ENCODE measurements at places on chromosomes 13 and 19.

- DNase-seq: no peak
Measured at GRCh38 chr13:110445183-110445582, 116.3 kb downstream of the RAB20 start.

DNA sequence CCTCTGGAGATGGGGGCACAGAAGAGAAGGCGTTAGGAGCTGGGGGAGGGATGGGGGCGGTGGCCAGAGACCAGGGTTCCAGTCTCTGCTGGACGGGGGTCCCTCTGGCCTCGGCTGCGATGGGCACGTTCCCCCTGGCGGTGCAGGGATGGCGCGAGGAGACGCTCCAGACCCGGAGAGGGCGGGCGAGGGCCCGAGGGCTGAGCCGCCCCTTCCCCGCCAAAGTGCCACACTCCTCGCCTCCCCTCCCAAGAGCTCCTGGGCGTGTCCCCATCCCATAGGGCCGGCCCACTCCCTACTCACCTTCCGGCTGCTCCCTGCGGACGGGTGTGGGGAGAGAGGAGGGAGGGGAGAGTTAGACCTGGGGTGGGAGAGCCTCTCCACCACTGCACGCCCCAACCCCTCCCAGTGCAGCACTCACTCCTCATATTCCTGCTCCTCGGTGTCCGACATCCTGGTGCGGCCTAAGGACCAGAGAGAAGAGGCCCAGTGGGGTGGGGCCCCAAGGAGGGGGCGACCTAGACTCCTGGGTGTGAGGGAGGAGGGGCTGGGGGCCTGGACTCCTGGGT, 2.2 kb downstream of the TNNT1 start:
- peak; percentile 61 for DNase-seq

DNA sequence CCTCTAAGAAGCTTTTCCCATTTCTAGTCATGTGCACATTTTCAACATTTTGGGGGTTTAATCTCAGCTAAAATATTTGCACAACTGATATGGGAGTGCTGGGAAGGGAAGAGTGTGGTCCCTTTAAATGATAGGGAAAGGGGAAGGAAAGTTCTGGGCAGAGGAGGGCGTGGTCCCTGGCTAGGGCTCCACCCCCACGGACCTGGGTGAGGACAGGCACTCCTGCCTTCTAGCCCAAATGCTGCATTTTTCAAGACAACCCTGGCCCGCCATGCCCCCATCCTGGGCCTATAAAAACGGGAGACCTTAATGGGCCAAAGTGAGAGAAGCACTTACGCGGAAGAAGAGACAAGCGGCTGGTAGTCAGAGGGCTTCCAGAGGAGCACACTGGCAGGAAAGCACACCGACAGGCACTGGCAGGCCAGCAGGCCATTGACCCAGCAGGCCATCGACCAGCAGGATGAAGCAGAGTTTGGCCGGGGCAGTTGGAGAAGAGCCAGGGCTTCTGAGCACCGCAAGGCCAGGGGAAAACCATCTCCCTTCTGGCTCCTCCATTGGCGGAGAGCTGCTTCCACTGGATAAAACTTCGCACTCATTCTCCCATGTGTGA, 266.7 kb downstream of the SPRY2 start:
- peak; percentile 32 for DNase-seq

DNA sequence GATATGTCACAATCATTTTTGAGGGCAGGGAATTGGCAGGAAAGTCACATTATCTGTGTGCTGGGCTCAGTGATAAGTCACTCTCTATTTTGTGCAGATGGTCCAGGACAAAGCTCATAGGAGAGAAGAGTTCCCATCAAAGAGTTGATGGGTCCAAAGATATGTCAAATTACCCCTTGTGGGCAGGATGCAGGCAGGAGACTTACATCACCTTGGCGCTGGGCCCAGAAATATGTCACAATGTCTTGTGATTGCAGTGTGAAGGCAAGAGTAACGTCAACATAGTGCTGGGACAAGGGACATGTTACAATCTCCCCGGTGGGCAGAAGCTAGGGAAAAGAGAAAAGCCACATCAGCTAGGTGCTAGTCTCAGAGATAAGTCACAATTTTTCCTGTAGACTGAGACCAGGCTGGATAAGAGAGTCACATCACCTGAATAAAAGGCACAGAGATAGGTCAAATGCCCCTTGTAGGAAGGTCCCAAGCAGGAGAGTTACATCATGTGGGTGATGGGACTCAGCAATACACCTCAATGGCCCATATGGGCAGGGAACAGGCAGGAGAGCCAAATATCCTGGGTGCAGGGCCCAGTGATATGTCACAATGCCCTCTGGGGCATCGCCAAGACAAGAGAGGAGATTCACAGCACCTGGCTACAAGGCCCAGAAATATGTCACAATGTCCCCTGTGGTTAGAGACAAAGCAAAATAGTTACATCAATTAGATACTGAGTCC, 47.9 kb downstream of the ZNF99 start:
- DNase-seq: no peak

DNA sequence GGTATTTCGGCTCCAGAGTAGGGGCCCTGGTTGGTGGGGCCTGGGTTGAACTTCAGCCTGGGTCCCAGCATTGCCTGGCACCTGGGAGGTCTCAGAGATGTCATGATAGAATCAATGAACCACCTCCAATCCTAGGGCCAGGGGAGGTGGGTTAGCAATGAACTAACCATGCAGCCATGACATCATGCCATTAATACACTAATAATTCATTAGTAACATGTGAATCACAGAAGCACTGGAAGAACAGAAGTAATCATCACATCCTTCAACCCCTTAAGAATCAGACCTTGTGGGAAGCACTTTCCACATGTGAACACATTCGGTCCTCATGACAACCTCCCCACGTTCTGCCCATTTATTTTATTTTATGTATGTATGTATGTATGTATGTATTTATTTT, 6.9 kb downstream of the NOSIP start:
- DNase-seq: no peak

DNA sequence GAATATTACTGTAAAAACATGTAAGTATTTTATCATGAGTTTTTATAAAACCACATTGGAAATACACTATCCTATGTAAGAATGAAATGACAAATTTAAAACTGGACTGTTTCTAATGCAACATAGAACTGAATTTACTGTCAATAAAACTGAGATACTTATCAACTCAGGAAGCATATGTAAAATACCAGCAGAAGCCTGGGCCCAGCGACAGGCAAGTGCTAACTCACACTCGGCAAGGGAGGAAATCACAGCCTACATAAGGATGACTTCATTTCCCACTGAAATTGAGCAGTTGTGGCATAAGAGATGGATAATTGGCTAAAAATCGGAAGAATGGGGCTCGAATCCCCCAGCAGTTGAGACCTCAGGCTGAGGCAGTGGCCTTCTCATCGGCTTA, 12.1 kb downstream of the PROZ start:
- DNase-seq: no peak

GRCh38 chr13:24842549-24843274, 78.7 kb downstream of the RNF17 start:
- no peak for DNase-seq

DNA sequence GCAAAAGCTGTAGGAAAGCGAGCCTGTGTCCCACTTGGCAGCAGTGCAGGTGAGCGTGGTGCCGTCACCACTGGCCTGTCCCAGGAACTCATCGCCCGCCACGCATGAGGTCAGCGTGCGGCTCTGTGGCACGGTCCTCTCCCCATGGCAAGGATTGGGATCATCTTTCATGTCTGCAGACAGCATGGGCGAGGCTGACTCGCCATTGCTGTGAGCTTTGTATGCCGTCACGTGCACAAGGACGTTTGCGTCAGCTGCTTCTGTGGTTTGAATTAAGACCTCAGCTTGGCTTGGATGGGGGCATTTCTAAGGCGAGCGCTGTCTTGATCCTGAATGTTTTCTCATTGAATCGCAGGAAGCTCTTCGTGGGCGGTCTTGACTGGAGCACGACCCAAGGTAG, 9.8 kb downstream of the DAZAP1 start:
- DNase-seq: no peak

DNA sequence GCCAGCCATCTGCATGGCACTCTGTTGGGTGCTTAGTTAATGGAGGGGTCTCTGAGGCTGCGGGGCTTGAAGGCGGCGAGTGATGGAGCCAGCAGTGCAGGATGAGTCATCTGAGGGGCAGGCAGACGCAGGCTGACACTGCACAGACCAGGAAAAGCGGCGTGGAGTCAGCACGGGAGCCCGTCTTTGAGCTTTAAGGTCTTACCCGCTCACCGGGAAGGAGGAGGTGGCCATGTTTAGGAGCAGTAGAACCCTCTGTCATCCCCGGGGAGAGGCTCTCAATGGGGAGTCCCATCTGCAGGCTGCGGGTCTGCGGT, 13.1 kb downstream of the NAXD start:
- no peak for DNase-seq

DNA sequence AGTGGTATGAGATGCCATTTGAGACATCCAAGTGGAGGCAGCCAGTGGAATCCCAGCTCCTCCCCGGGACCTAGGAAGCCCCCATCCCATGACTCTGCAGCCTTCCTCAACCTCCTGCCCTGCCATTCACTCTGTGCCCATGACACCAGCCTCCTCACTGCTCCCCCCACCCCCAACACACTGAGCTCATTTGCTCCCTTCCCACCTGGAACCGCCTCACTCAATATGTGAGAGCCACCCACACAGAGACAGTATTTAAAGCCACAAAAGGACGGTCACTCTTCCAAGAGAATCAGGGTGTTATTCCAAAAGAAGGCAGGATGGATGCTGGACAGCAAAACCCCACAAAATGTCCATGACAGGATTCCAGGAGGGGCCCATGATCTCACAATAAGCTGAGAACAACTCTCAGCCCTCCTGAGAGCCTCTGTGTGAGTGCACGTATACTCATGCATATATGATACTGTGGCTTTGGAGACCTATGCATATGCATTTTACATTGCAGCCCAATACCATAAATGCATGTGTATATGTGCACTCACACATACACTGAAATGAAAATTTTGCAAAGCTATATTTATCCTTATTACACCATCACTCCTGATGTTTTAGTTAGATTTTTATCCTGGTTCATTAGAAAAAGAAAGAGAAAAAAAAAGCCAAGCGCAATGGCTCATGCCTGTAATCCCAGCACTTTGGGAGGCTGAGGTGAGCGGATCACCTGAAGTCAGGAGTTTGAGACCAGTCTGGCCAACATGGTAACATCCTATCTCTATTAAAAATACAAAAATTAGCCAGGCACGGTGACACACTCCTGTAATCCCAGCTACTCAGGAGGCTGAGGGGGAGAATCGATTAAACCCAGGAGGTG, 10.8 kb upstream of the RANBP3 start:
- DNase-seq: no peak

DNA sequence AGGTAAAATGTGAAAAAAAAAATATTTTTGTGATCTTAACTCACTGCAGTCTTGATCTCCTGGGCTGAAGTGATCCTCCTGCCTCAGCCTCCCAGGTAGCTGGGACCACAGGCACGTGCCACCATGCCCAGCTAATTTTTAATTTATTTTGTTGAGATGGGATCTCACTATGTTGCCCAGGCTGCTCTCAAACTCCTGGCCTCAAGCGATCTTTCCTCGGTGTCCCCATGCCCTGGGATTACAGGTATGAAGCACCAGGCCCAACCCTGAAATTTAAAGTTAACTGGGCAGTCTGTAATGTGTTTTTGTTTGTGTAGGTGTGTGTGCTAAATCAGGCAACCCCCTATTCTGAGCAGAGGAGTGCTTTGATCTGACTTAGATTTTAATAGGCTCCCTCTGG, 3.4 kb upstream of the C5AR1 start:
- no peak for DNase-seq

DNA sequence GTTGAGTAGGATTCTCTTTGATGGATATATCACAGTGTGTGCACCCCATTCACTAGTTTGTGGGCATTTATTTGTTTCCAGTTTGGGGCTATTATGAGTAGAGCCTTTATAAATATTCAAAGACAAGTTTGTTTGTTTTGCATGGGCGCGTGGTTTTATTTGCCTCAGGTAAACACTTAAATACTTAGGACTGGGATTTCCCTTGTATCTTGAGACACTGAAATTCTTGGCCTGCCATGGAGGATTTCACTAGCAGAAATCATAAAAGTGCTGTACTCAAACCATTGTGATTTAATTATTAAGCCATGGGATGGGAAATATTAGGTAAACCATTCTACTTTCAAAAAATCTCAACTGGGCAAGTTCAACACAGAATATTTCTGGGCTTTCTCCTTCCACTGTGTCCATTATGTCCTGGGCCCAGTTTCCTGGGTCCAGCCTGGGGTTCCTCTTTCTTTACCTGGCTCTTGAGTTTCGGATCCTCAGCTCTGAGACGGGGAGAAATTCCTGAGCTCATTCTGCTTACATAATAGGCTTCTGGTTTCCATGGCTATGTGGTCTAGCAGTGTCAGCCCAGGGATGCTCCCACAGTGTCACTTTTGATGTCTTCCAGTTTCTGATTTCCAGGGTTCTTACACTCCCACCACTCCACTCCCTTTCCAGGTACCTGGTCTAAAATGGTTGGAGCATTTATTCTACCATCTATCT, 14.4 kb downstream of the MYO16 start:
- no peak for DNase-seq

DNA sequence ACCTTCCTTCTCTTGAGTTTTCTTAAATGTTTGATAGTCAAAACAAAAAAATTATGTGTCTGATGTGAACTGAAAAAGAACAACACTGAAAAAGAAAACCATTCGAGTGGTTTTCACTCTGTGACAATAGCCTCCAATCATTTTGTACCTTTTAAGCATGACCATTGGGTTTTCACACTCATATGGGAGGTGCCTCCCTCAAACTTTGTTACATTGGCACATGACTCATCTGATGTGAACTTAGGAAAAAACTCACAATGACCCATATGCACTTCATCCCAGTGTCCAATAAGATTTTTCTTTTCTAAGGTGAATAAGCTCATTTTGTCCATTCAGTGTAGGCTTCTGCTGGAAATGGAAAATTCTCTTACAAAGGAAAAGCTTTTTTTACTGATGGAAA, 66.6 kb upstream of the XPO4 start:
- DNase-seq: no peak

GRCh38 chr13:35914662-35915061, 216.5 kb downstream of the DCLK1 start:
- no peak for DNase-seq

GRCh38 chr19:48720251-48720612, 707 bp upstream of the MAMSTR start:
- DNase-seq: no peak

GRCh38 chr13:41917641-41918040, 43.3 kb downstream of the VWA8 start:
- no peak for DNase-seq

DNA sequence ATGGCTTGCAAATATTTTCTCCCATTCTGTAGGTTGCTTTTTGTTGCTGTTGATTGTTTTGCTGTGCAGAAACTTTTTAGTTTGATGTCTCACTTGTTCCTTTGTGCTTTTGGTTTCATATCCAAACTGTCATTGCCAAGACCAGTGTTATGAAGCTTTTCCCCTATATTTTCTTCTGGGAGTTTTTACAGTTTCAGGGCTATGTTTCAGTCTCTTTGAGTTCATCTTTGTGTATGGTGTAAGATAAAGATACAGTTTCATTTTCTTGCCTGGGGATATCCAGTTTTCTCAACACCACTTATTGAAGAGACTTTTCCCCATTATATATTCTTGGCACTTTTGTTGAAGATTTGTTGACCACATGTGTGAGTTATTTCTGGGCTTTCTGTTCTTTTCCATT, 139.9 kb downstream of the MRPL57 start:
- no peak for DNase-seq

- DNase-seq: peak; percentile 78
Measured at GRCh38 chr19:7869910-7870511, 4.2 kb downstream of the PRR36 start.
